HT1080 (cell line): ENCODE measurements at places on chromosomes 2 and 18.

DNA sequence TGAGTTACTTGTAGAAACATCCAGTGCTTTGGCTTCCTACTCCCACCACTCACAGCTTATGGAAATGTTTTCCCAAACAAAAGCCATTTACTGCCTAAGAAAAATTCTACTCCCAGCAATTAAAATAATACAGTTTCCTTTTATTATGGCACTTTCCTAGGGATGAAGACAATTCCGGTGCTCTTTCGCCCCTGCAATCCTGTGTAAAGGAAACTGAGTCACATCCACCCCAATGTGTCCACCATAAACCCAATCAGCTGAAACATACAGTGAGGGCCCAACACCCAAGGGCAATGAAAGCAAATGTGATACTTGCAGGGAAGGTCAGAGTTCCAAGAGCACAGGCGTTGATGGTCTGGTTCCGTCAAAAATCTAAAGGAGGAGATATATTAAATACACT is 62.0 kb upstream of the ST3GAL5 start:
- no peak for DNase-seq

DNA sequence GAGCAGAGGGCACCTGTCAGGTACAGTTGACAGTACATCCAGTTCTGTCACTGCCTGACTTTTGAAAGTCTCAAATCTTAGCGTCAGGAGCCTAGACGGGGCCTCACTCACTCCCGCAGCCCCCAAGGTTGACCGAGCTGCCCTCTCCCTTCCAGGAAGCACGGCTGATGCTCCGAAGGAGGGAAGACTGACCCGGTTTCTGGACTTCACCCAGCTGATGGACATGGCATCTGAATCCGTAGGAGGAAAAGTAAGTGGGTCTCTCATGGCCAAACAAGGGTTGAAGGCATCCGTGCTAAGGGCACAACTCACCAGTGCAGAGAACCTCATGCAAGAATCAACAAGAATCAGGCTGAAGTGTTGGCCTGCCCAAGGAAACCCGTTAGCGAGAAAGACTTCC is 12.9 kb downstream of the ALLC start:
- DNase-seq, result no peak

DNA sequence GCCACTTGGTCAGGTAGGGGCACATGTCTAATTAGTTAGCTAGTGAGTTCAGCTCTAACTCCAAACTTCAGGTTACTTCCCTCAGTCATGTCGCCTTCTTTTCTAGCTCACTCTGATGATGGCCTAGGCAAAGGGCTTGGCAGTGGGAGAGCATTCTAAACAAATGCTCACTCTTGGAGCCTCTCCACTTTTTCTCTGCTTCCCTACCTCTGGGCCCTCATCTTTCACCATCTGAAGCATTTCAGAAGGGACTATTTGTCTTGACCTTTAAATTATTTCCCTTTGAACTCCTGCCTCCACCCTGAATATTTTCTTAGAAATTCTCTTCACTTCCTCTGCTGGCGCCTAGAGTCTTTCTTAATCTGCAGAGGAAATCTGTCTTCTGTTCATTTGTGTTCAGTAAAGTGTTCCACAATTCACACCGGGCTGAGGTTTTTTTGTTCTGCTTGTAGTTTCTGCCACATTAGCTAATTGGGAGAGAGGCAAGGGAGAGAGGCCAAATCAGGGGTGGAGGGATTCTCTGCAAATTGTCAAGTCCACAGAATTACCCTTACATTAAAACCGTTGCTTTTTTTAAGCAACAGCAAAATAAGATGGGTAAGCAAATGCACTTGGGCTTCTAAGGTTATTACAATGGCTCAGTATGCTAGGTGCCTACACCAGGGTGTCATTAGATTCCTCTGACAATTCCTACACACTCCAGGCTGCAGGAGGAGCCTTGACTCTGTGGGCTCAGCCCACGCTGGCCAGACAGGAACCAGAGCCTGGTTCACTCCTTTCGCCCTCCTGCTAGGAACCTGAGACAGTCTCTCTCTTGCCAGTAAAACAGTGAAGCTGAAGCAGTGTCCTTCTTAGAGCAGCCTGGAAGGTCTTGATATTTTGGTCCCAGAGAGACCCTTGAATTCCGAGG is 5.5 kb downstream of the MSGN1 start:
- DNase-seq, result no peak

DNA sequence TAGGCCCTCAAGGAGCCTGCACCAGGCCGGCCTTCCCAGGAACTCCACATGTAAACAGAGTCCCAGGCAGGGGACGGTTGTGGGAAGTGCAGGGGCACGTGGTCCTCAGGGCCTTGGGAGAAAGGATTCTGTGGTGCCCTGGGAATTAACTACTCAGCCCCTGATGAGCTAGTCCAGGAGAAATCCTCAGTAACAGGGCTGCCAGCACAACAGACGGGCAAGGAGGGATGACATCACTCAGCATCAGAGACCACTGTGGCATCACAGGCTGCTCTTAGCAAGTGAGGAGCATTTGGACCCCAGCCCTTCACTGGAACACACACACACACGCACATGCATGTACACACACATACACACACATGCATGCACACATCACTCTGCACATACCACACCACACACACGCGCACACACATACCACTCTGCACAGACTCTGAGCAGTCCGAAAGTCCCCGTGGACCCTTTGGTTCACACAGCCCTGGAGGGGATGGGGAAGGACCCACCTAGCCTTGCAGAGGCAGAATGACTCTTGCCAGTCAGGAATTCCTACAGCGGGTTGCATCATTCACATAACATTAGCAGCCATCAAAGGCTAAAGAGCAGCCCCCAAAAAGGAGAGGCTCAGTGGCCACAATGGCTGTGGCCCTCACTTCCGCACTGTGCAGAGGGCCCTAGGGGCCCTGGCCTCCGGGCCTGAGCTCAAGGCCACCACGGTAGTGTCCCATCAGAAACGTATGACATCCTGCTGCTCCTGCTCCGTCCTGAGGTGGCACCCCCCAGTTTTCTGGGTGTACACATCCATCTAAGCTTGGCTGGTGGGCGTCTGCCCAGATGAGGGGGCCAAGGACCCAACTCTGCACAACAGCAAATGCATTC is 1.9 kb upstream of the NMUR1 start:
- DNase-seq, result no peak

DNA sequence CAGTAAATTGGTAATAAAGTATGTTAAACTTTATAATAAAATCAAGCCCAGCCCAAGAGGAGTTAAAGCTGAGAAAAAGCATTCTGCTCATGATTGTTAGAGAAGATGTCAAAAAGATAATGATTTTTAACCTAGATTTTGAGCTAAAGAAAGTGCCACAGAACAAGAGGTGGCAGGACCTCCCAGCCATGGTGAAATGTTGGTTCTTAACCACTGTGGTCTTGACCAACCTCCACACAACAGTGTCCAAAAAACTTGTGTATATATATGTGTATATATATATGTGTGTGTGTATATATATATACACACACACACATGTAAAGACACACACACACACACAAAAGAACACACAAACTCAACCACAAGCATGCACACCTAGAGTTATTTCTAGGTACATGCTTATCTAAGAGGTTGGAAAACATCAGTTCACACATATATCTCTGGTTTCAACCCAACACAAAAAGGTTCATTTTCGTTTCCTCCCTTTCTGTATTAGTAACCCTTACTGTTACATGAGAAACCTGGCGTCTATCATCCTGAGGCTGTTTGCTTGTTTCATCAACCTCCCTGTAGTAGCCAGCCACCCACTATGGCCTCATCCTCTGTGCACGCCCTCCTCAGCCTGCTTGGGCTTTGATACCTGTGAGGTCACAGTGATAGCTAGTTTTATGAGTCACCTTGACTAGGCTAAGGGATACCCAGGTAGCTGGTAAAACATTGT is 631.8 kb upstream of the ID2 start:
- DNase-seq, result no peak

DNA sequence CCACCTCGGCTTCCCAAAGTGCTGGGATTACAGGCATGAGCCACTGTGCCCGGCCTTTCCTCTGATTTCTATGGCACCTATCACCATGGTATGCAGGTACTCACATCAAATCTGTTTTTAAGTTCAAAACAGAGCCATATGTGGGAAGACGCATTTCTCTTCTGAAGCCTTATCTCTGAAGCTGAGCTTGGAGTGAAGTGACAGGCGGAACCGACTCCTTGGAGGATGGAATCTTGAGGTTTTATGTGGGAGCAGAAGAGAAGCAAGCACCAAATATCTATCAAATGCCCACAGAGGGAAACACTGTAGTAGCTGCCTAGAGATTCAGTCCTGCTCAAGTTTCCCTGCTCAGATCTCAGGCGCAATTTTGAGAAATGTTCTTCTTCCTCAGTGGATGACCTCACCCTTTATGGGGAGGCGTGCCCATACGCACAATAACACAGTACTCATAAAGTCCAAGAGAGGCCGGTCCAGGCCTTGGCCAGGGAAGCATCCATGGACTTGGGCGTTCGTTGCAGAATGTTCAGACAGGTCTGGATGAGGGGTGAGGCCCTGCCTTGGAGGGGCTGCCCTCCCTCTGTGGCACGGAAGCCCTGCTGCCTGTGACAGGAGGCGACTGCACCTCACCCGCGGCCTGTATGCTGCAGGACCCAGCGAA is 67.9 kb downstream of the HNRNPLL start:
- no peak for DNase-seq

- no peak for DNase-seq
Measured at GRCh38 chr18:56119681-56120080, 518.7 kb downstream of the TXNL1 start.

- no peak for DNase-seq
Measured at GRCh38 chr18:7727361-7728076, 160.4 kb downstream of the PTPRM start.

- DNase-seq, result no peak
Measured at GRCh38 chr18:46574000-46574742, 82.8 kb downstream of the LOXHD1 start.

DNA sequence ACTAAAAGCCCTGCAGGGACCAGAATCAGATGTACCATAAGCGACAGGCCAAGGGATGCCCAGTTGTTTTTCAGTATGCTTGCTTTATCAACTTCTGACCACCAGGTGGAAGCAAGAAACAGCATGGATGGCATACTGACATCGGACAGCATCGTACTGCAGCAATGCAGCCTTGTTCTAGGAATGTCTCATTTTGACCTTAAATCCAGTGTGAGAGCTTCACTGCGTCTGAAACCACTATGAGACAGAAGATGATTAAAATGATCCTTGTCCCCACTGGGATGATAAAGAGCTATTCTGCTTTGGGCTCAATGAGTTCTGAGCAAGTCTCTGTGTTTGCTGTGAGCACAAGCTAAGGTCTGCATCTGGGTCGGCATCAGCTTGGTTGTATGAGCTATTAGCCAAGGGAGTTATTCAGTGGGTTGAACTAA is 54.3 kb downstream of the CDK15 start:
- DNase-seq, result peak; percentile 73

- DNase-seq, result peak; percentile 48
Measured at GRCh38 chr2:8819194-8819593, 18.2 kb downstream of the KIDINS220 start.
